ENCODE measurements at places on chromosomes 16 and 17. TPM values are rescaled to one million over a fixed set of nuclear protein-coding genes. Genes with fewer than 3 reads are reported as not detected.
A peak's percentile ranks its signal among the peaks of the same experiment; 100 is the strongest.

DNA sequence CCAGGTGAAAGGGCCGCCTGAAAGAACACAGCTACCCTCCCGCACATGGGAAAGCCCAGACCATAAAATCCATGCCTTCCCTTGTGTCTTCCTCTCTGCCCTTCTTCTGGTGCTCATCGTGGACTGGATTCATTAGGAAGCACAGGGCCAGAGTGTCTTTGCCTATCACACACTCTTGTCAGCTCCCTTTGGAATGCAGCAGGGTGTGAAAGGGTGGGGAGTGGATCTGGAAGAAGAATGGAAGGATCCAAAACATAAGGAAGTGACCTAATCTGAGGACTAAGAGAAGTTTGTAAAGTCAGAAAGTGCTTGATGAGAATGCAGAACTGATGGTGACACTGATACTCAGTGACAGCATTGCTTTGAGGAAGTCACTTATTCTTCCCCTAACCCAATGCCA lies 1147.3 kb upstream of the GOT2 start:
- H3K27ac ChIP-seq = no peak overlapping the region
- no peaks in the 10 kb centered on the region for H3K4me1 ChIP-seq
- H3K36me3 ChIP-seq = no peaks in the 10 kb centered on the region
- H3K4me3 ChIP-seq = no peak overlapping the region
- H3K27me3 ChIP-seq = no peaks in the 10 kb centered on the region

DNA sequence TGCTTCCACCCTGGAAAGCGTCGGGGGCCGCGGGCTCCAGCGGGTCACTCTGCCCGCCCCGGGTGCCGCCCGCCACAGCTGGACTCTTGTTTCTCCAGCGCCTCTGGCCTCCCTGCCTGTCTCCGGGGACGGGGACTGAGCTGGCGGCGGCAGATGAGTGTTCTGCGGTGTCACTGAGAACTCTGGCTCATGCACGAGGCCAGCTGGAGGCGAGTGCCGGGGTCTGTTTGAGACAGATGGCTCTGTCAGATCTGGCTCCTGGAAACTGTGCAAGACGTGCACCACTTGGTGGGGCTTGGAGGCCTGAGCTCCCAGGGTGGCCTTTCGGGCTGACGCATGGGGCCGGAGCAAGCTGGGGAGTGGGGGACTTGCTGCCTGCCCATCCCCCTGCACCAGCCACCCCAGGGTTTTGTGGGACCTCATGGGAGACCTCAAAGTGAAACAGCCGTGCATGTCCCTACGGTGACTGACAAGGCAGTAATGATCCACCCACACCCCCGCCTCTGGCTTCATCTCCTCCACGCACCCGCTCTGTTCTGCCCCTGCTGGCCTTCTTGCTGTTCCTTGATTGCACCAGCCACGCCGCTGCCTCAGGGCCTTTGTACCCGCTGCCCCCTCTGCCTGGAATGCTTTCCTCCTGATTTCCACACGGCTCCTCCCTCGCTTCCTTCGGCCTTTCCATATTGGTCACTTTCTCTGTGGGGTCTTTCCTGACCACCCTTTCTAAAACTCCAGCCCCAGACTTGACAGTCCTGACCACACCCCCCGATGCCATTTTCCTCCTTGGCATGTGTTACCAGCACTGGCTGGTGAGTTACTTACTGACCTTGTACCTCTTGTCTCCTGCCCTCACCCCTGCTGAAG lies 174.9 kb upstream of the CIBAR2 start:
- no peak for DNase-seq
- peaks cover 7% of the 10 kb centered on the region for H3K27me3 ChIP-seq
- H3K36me3 ChIP-seq = no peaks in the 10 kb centered on the region
- no peak overlapping the region for H3K27ac ChIP-seq
- H3K4me1 ChIP-seq = no peaks in the 10 kb centered on the region
- no peak overlapping the region for H3K4me3 ChIP-seq

DNA sequence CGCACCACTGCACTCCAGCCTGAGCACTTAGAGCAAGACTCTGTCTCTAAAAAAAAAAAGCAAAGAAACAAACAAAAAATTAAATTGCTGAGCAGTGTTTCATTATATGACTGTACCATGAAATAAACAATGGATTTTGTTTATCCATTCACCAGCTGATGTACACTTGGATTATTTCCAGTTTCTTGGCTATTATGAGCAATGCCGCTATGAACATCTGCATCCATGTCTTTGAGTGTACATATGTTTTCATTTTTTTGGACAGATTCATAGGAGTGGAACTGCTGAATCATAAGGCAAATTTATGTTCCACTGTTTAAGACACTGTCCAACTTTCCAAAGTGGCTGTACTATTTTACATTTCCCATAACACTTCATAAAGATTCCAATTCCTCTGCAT lies 8.0 kb downstream of the RNF157 start:
- H3K27me3 ChIP-seq = no peaks in the 10 kb centered on the region
- no peak overlapping the region for H3K4me3 ChIP-seq
- no peak overlapping the region for H3K27ac ChIP-seq
- H3K36me3 ChIP-seq = no peaks in the 10 kb centered on the region

- H3K27me3 ChIP-seq = peaks cover 14% of the 10 kb centered on the region
- H3K36me3 ChIP-seq = no peaks in the 10 kb centered on the region
- H3K4me1 ChIP-seq = no peaks in the 10 kb centered on the region
- no peak overlapping the region for H3K27ac ChIP-seq
- no peak for DNase-seq
These were observed 2.3 kb upstream of the RPH3AL start for GRCh38 chr17:354651-355556.

HOXB8 gene
- polyA plus RNA-seq = not detected

DNA sequence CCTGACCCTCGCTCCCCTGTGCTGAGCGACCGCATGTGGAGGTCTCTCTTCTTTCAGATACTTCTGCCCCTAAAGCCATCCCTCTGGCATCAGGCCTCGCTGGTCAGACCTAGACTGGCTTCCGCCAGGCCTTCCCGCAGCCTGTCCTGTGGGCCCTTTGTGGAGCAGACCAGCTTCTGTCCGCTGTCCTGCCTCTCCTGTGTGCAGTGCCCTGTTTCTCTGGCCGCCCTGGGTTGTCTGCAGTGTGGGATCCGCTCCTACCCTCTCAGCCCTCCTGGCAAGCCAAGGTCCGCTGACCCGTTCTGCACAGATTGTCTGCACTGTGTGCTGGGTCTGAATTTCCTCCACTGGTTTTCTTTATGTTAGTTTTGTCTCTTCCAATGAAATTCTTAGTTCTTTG lies 21.5 kb upstream of the MC1R start:
- peaks cover 9% of the 10 kb centered on the region for H3K36me3 ChIP-seq
- H3K4me3 ChIP-seq = no peak overlapping the region
- no peaks in the 10 kb centered on the region for H3K4me1 ChIP-seq

- H3K27me3 ChIP-seq = no peaks in the 10 kb centered on the region
- H3K27ac ChIP-seq = no peak overlapping the region
- no peaks in the 10 kb centered on the region for H3K36me3 ChIP-seq
- H3K4me3 ChIP-seq = no peak overlapping the region
- H3K4me1 ChIP-seq = no peaks in the 10 kb centered on the region
- no peak for DNase-seq
These were observed 422.2 kb upstream of the CDH11 start for GRCh38 chr16:65543781-65544740.

FBXW10 gene
- polyA plus RNA-seq = not detected

DNA sequence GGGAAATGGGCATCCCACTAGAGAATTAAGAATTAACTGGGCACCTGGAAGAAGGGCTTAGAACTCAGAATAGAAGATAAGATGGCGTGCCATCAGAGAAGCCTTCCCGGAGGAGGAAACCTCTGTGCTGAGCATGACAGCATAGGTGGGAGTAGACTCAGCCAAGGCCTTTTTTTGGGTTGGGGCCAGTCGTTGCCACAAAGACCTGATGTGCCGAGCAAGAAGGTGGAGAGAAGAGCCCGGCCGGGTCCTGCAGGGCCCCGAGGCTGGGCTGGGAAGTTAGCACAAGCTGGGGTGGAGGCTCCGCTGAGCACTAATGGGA lies 1.1 kb upstream of the RAB11FIP4 start:
- H3K36me3 ChIP-seq = no peaks in the 10 kb centered on the region
- peaks cover 36% of the 10 kb centered on the region for H3K27me3 ChIP-seq
- peak overlapping the region; percentile 73 for H3K4me3 ChIP-seq
- no peak overlapping the region for H3K27ac ChIP-seq

FSCN2 gene
- 0.59 TPM for polyA plus RNA-seq

DNA sequence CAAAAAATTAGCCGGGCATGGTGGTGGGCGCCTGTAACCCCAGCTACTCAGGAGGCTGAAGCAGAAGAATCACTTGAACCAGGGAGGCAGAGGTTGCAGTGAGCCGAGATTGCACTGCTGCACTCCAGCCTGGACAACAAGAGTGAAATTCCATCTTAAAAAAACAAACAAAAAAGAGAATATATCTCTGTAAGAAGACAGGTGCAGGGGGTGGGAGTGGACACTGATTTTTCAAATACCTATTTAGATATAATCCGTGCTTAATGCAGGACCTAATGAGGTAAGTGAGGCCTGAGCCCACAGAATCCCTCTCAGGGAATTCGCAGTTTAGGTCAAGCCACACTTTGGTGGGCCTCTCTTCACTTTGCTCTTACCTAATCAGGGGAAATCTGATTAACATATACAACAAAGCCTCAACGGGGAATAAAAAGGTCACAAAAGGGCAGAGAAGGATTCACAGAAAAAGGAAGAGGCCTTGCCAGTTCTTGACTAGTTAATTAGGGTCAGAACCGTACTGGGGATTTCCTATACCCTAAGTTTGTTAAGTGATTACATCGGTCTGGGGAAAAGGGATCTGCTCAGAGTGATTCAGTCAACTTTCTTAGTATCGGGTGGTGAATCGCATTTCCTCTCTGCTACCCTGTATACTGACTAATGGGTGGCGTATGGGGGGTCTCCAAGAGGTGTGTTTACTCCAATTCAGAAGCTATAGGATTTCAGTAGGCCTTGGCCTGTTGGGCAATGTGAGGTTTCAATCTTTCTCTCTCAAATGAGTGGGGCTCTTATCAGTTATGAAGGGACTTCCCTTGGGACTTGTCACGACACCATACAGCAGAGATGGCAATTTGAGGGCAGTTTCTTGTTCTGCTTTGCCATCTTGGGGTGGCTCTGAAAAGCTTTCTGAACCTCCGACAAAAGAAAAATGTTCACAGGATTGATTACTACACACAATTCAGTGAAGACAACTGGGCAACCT lies 1.9 kb upstream of the NFAT5 start:
- peak; percentile 70 for DNase-seq
- no peaks in the 10 kb centered on the region for H3K36me3 ChIP-seq
- peak overlapping the region; percentile 98 for H3K27ac ChIP-seq
- H3K4me3 ChIP-seq = peak overlapping the region; percentile 85
- peaks cover 32% of the 10 kb centered on the region for H3K4me1 ChIP-seq

GRCh38 chr17:59832883-59833379 lies 59.8 kb downstream of the TUBD1 start:
- peaks cover 16% of the 10 kb centered on the region for H3K4me1 ChIP-seq
- H3K27me3 ChIP-seq = no peaks in the 10 kb centered on the region
- H3K4me3 ChIP-seq = no peak overlapping the region

LYRM1 gene
- 46.9 TPM for polyA plus RNA-seq

GRCh38 chr16:4659363-4660353 lies 33.7 kb upstream of the NUDT16L1 start:
- no peak overlapping the region for H3K27ac ChIP-seq
- no peaks in the 10 kb centered on the region for H3K36me3 ChIP-seq
- DNase-seq = no peak
- H3K4me1 ChIP-seq = peaks cover 24% of the 10 kb centered on the region

GRCh38 chr16:85188822-85189672 lies 76.8 kb upstream of the CIBAR2 start:
- H3K27me3 ChIP-seq = peaks cover 19% of the 10 kb centered on the region
- no peak overlapping the region for H3K27ac ChIP-seq
- peaks cover 8% of the 10 kb centered on the region for H3K36me3 ChIP-seq
- no peak for DNase-seq

- H3K27me3 ChIP-seq = no peaks in the 10 kb centered on the region
- no peak for DNase-seq
- peaks cover 44% of the 10 kb centered on the region for H3K4me1 ChIP-seq
- no peak overlapping the region for H3K27ac ChIP-seq
- H3K36me3 ChIP-seq = no peaks in the 10 kb centered on the region
These were observed 12.1 kb downstream of the NHERF1 start for GRCh38 chr17:74760404-74761105.

DNA sequence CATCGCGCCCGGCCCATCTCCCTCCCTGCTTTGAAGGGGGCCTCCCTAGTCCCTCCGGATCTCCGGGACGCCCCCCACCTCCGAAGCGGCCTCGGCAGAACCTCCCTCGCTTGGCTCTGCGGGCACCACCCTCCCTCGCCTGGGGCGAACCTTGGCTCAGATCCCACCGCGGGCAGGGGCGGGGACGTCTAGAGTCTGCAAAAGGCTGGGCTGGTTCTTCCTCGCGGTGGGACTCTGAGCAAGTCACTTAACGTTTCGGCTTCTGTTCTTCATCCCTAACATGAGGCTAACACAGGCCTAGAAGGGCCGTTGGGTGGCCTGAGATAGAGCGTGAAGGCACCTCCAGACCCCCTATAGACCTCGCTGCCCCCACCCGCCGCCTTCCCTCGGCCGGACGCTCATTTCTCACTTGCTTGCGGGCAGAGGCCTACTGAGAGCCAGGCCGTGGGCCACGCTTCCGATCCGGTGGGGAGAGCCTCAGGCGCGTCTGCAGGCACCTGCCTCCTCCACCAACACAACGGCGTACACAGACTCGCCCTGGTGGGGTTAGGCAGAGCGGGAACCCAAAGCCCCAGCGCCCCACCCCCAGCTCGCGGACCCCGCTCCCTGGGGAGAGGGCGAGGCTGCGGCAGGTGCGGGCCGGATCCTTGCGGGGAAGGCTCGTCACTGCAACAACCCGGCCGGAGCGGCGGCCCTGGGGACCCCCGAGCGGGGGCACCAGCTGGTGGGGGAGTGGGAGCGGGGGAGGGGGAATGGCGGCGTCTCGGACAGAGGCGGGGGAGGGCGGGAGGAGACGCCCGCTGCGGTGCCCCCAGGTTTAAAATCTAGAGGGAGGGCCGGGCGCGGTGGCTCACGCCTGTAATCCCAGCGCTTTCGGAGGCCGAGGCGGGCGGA lies 5.4 kb downstream of the MYO1C start:
- DNase-seq = peak; percentile 93
- H3K4me3 ChIP-seq = peak overlapping the region; percentile 91
- peak overlapping the region; percentile 99 for H3K27ac ChIP-seq
- peaks cover 5% of the 10 kb centered on the region for H3K36me3 ChIP-seq

Data from naive B cell (primary cell).